ENCODE measurements at places on chromosomes 5 and 9.

DNA sequence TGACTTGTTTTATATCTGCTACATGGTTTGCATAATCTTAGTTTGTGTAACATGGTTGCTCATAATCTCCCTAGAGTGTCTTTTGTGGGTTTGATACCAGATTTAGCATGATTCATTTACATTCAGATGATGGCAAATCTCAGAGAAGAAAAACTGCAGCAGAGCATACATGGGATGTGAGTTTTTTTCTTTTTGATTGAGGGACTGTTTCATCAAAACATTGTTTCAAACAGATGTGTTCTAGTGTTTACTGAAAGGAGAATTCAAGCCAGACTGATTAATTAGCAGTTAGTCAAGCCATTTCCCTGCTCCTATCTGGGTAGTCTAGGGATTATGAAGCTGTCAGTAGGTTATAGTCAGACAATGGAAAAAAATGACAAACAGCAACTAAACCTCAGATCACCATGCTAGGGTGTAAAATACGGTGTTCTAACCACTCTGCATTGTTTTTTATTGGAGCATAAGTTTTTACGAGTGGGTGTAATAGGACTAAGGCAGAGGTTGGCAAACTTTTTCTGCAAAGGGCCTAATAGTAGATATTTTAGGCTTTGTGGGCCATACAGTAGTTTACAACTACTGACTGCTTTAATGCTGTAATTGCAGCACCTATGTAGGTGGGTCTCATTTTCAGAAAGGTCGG lies 10.5 kb upstream of the GDNF start:
- DNase-seq: no peak

DNA sequence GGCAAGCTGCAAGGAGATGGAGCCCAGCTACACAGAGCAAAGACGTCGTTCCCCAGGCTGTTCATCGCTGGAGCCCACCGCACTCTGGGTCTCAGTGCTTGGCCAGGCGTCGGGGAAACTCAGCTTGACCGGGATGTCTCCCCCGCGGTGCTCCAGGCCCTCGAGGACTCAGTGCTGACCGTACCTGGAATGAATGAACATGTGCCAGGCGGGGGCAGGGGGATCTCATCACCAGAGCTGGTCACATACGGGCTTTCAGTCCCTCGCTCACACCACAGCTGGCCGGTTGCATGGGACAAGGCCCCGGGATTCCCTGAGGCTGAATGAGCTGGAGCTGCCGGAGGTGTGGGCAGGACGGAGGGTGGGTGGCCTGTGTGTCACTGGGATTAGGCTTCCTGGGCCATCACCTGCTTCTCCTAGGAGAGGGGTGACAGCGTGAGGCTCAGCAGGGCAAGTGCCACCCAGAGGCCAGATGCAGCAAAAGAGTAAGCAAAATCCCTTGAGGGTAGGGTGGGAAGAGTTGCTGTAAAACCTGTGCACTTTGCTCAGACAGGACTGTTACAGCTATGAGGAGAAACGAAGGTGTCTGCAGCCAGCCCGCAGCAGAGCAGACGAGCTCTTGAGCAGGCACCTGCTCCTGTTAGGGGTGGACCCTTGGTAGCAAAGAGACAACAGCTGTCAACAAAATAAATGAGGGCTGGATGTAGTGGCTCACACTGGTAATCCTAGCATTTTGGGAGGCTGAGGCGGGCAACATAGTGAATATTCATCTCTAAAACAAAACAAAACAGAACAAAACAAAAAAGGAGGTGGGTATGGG lies 70.7 kb upstream of the RAPGEF1 start:
- DNase-seq: no peak

DNA sequence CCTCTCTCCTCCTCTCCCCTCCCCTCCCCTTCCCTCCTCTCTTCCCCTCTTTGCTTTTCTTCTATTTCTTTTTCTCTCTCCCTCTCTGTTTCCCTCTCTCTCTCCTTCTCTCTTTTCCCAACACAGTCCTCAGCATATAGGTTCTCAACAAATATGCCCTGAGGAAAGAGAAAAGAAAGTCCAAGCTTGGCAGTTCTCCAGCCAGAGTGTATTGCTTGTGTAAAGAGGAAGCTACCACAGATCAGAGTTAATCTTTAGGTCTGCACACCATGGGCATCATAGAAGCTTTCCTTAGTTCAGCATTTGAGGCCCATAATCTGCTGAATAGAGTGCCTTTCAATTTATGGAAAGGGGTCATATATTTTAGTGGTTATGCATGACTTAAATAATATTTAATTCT lies 382.8 kb upstream of the WWC1 start:
- no peak for DNase-seq

- DNase-seq: no peak
These were observed 6.2 kb downstream of the OBP2B start for GRCh38 chr9:133202688-133203453.
